ENCODE measurements at places on chromosomes 3 and 15.

GRCh38 chr3:59081071-59081470 lies 31.2 kb upstream of the CFAP20DC start:
- DNase-seq: no peak

- no peak for DNase-seq
Observed at GRCh38 chr15:66472176-66472999, 25.2 kb downstream of the SNAPC5 start.

GRCh38 chr3:64813326-64813725 lies 125.5 kb upstream of the ADAMTS9 start:
- DNase-seq: no peak

DNA sequence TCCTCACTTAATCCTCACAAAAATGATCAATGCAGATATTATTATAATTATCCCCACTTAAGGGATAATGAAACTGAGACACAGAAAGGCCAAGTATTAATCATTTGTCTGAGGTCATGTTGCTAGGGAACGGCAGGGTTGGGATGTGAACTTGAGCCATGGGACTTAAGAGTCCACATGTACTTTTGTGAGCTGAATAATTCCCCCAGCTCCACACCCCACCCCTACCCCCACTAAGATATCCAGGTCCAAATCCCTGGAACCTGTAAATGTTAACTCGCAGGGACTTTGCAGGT lies 290.5 kb upstream of the GADL1 start:
- peak; percentile 22 for DNase-seq

DNA sequence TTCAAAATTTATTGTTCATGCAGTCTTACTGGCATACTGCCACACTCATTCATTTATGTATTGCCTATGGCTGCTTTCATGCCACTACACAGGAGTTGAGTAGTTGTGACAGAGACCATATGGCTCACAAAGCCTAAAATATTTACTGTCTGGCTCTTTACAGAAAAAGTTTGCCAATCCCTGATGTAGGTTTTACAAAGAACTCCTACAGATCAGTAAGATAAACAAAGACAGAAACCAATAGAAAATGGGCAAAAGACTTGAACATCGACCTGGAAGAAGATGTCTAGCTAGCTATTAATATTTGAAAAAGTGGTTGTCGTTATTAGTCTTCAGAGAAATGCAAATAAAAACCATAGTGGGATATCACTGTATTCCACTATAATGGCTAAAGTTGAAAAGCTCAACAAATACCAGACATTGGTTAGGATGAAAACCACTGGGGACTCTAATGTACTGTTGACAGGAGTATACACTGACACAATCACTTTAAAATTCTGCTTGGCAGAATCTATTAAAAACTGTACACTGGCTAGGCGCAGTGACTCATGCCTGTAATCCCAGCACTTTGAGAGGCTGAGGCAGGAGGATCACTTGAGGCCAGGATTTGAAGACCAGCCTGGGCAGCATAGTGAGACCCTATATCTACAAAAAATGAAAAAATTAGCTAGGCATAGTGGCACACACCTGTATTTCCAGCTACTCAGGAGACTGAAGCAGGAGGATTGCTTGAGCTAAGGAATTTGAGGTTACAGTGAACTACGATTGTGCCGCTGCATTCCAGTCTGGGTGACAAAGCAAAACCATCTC lies 87.7 kb downstream of the NEO1 start:
- no peak for DNase-seq

GRCh38 chr15:79481793-79482192 lies 49.7 kb downstream of the MINAR1 start:
- DNase-seq: no peak

- DNase-seq: no peak
Observed at GRCh38 chr3:121821421-121822199, 13.2 kb downstream of the IQCB1 start.

GRCh38 chr15:71080166-71080565 lies 35.1 kb upstream of the THSD4 start:
- no peak for DNase-seq

DNA sequence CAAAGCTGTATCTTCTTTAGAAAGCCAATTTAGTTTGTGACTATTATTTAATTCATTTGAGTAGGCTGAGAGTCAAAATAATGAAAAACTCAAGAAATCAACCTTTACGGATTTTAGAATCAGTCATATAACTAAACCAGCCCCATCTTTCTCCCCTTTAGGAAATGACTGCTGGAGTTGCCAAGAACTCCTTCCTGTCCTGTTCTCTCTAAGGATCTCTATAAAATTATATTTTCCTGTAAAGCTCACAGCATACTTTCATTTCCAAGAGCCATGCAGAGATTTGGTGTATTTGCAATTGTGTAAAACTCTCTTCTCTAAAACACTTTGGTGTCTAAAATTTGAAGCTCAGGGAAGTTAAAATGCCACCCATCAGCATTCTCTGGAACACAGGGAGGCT lies 323.4 kb upstream of the GBE1 start:
- no peak for DNase-seq

- peak; percentile 53 for DNase-seq
Observed at GRCh38 chr3:58560771-58561311, 16.4 kb downstream of the FAM107A start.

DNA sequence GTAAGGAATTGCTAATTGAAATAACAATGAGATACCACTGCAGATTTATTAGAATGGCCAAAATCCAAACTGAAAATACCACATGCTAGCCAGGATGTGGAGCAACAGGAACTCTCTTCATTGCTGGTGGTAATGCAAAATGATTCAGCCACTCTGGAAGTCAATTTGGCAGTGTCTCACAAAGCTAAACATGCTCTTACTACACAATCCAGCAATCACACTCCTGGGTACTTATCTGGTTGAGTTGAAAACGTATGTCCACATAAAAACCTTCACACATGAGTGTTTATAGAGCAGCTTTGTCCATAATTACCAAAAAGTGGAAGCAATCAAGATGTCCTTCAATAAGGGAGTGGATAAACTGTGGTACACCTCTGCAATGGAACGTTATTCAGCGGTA lies 113.3 kb downstream of the SMAD6 start:
- DNase-seq: no peak
